ENCODE measurements at places on chromosomes 1 and 21.

- no peak for DNase-seq
Measured at GRCh38 chr1:76480827-76481226, 386.5 kb upstream of the ST6GALNAC5 start.

DNA sequence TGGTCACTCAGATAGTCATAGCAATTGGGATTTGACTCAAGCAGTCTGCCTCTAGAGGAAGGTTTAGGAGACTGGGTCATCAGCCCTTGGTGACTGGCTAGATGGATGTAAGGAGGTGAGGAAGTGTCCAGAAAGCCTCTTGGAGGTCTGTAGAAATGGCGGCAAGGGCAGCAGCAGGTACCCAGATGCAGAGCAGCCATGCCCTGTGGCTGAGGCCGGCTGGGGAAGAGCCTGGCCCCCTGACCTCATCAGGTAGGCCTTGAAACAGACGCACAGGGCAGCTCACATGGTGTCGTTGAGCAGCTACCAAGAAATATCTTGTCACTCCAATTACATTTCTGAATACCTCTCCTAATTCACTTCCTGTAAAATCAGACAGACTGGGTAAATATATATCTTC is 98.2 kb downstream of the DMRTB1 start:
- DNase-seq = no peak

- DNase-seq = no peak
Measured at GRCh38 chr1:162904579-162904978, 43.6 kb upstream of the CCDC190 start.

DNA sequence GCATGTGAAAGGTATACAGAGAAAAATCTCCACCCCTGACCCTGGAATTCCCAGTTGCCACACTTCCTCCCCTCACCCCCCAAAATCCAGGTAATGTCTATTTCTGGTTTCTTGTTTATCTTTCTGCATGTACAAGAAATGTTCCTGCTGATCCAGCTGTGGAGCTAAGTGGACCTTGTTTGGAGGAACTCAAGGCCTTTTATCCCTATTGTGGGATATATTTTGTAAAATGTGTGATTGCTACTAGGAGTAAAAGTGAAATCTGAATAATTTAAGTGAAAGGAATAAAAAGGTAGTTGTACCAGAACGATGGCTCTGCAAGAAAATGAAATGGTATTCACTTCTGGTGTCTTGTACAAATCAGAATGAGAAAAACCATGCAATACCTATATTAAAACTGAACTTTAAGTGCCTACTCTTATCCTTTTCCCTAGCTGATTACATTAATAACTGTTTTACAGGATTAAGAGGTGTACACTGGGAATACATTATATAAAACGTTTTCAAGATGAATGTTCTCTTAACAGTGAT is 3.0 kb downstream of the SPEN start:
- no peak for DNase-seq

DNA sequence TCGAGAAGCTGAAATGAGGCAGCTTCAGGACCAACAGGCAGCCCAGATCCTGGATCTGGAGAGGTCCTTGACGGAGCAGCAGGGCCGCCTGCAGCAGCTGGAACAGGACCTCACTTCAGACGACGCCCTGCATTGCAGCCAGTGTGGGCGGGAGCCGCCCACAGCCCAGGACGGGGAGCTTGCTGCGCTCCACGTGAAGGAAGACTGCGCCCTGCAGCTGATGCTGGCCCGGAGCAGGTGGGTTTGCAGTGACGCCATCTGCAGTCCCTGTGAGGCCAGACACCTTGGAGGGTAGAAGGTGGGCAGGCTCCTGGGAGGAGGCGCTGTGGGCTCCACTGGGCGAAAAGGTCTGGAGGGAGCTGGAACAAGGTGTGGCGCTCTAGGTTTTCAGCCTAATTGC is 39.7 kb downstream of the PCNT start:
- no peak for DNase-seq

DNA sequence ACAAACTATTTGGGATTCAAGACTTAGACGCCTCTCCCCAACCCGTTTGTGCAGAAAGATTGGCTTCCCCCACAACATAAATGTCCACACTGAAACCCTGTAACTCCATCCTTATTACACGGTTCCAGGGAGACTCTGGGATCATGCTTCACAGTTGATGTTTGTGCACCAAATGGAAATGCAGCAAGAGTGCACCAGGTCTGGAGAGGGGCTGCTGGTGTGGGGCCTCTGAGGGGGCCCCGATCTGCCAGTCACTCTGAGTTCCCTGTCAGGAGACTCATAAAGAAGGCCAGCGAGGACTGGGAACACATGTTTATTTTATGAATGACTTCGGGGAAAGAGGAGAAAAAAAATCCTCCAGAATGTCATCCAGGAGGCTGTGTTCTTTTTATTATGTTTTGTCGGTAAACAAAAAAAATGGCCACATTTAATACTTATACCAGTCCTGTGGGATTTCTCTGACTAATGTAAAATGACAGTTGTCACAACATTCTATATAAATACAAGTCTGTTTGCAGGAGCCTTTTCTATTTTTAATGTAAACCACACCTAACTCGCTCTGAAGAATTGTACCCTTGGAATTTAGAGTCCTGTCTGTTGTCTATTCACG is 439.1 kb upstream of the VAMP3 start:
- DNase-seq = no peak

DNA sequence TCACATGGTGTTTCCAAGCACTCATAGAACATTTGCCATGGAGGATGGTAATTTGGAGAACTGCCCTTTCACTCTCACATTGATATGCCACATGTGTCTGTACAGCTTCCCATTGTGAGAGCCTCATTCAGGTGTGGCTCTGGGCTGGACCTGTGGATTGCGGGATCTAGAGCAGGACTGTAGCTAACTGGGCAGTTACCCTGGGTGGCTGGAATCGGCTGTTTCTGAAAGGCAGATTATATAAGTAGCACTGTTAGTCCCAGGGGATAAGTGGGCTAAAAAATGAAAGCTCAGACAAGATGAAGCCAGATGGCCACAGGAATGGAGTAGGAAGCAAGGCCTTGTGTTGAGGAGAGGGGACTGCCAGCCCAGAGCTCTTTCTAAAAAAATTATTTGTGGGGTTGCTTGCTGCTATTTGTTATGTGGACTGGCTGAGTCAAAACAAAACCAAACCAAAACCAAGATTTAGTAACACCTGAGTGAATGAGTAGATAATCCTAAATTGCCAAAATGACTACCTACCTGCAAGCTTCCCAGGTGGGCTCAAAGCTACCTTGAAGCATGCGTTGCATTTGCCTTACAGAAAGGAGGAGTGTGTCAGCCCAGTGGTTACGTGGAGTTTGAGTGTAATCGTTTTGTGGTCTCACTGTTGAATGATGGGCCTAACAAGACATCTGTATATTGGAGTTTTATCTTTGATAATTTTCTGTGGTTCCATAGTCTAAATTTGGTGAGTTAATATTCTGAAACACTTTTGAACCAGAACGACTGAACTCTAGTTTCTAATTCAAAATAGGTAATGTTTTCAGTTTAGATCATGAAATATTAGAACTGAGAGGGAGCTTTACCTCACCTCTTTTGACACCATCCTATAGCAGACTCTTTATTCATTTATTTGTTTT is 58.0 kb downstream of the SDCCAG8 start:
- no peak for DNase-seq

GRCh38 chr1:13893409-13893821 is 193.4 kb downstream of the PRDM2 start:
- peak; percentile 48 for DNase-seq

DNA sequence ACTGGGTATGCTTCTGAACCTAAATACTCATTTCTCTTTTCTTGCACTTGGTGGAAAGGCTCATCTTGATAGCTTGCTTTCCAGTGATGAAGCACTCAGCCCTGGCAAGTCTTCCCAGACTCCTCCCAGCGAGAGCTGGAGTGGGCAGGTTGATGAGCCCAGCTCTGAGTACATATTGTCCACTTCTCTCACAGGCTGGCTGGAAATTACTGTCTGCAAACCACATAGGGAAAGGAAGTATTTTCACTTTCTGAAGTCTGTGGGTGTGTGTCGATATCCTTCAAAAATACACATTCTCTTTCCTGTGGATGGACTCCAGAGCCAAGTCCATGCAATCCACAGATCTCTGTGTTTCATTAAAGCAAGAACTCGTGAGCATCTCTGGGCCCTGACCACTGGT is 38.7 kb upstream of the CNTN2 start:
- DNase-seq = no peak
